Left lung (tissue), 14 donors: ENCODE measurements at places on chromosomes 13 and 19. TPM values are rescaled to one million over a fixed set of nuclear protein-coding genes. Genes with fewer than 3 reads are reported as not detected.

GRCh38 chr13:97905517-97905916, 48.0 kb upstream of the IPO5 start:
- H3K36me3 ChIP-seq: no peaks in the 10 kb centered on the region
- no peak for DNase-seq
- H3K4me3 ChIP-seq: no peak overlapping the region
- H3K27me3 ChIP-seq: no peaks in the 10 kb centered on the region

DNA sequence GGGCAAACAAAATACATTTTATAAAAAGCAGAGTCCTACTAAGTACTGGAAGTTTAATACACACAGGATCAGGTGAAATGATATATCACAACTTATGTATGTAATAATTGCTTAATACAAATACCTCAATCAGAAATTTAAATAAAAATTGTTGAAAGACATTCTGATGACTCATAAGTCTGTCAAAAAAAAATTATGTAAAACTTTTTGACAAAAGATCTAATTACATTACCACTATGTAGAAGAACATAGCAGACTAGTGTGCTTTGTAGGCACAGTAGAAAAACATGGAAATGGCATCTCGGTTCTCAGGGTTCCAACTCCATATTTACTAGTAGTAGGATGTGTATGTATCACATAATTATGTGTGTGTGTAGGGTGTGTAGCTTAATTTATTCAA, 156.2 kb downstream of the DNAJC3 start:
- no peak for DNase-seq
- H3K27me3 ChIP-seq: no peaks in the 10 kb centered on the region
- H3K27ac ChIP-seq: no peak overlapping the region
- H3K36me3 ChIP-seq: no peaks in the 10 kb centered on the region
- H3K4me1 ChIP-seq: peaks cover 4% of the 10 kb centered on the region

GRCh38 chr19:35307931-35308330, 16.0 kb downstream of the MAG start:
- no peaks in the 10 kb centered on the region for H3K27me3 ChIP-seq
- no peak for DNase-seq
- H3K4me3 ChIP-seq: no peak overlapping the region
- no peaks in the 10 kb centered on the region for H3K4me1 ChIP-seq

DNA sequence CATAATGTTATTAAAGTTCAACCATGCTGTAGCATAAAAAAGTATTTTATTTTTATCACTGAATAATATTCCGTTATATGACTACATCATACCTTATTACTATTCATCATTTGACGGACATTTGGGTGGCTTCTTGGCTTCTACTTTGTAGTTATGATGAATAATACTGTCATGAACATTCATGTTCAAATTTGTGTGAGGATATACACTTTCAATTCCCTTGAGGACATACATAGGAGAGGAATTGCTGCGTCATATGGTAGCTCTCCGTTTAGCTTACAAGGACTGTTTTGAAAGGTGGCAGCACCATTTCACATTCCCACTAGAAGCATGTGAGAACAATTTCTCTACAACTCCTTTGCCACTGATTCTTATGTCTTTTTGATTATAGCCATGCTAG, 910.8 kb upstream of the MIR17HG start:
- H3K27ac ChIP-seq: no peak overlapping the region
- H3K27me3 ChIP-seq: no peaks in the 10 kb centered on the region
- H3K4me1 ChIP-seq: no peaks in the 10 kb centered on the region
- DNase-seq: no peak
- H3K4me3 ChIP-seq: no peak overlapping the region

DNA sequence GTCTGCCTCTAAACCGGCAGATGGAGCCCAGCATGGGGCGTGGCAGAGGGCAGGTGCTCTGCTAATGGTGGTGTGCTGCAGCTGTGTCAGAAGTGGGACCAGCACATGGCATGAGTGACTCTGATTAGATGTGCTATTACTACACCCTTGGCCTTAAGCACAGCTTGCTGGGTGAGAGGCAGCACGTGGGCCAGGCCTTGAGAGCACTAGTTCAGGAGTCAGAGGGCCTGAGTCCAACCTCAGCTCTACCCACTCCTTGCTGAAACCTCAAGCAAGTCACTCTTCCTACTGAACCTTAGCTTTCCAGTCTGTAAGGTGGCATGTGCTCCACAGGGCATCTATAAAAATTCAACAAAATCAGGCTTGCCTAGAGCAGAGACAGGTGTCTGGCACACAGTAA, 22.7 kb downstream of the AKT2 start:
- H3K27ac ChIP-seq: no peak overlapping the region
- DNase-seq: no peak
- no peaks in the 10 kb centered on the region for H3K27me3 ChIP-seq
- no peak overlapping the region for H3K4me3 ChIP-seq
- no peaks in the 10 kb centered on the region for H3K4me1 ChIP-seq

GRCh38 chr13:43374621-43375020, 351.2 kb downstream of the DNAJC15 start:
- peaks cover 4% of the 10 kb centered on the region for H3K27me3 ChIP-seq
- H3K27ac ChIP-seq: no peak overlapping the region
- no peak for DNase-seq
- H3K36me3 ChIP-seq: no peaks in the 10 kb centered on the region
- H3K4me1 ChIP-seq: peaks cover 6% of the 10 kb centered on the region

- peaks cover 3% of the 10 kb centered on the region for H3K4me1 ChIP-seq
- H3K36me3 ChIP-seq: no peaks in the 10 kb centered on the region
- DNase-seq: no peak
- H3K4me3 ChIP-seq: no peak overlapping the region
- H3K27me3 ChIP-seq: no peaks in the 10 kb centered on the region
Measured at GRCh38 chr13:35990196-35990595, 141.0 kb downstream of the DCLK1 start.

DNA sequence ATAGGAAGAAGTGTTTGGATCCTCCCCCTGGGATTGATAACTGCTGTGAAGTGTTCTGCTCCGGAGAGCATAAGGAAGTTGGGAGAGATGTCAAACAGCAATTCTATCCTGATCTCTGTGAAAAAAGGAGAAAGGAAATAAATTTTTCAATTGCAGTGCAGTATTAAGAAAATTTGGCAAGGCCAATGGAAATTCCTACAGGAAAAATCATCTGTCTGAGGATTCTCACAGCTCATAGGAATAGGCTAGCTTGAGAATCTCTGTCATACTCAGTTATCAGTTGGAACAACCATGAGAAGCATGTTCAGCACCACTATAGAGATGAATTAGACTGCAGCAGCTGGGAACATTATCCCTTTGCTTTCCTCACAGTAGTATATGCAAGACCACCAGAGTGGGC, 1238.9 kb upstream of the MIR17HG start:
- DNase-seq: no peak
- H3K27ac ChIP-seq: no peak overlapping the region
- no peak overlapping the region for H3K4me3 ChIP-seq
- no peaks in the 10 kb centered on the region for H3K36me3 ChIP-seq
- H3K27me3 ChIP-seq: no peaks in the 10 kb centered on the region

DNA sequence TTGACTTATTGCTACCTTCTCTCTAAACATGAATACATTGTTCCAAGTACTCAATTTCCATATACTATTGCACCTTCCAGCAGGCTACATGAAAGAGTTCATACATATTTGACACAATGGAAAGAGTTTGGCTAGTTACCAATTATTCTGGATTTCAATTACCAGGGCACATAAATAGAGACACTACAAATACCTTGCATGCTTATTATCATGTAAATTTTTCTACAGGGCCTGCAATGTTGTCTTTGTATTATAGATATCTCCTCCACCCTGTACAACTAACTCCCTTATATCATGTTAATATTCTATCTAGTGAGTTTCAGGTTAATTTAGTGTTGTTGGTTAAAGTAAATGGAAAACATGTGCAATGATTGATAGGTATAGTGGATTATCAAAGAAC, 540.7 kb upstream of the SLITRK5 start:
- no peak overlapping the region for H3K27ac ChIP-seq
- no peak for DNase-seq
- H3K36me3 ChIP-seq: no peaks in the 10 kb centered on the region
- H3K4me1 ChIP-seq: no peaks in the 10 kb centered on the region

DNA sequence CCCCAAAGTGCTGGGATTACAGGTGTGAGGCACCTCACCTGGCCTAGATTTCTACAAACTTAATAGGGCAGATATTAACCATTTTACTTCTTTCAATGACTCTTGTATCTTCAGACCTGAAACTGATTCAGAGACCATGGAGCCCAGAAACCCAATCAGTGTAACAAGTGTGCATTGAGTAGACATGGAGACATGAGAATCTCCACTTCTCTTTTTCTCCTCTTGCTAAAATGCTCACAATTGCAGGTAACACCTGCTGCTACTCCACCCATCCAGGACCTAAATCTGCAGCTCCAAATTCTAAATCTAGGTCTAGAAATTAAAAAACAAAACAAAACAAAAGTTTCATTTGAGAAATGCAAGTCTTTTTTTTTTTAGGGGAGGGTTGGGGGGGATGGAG, 42.2 kb upstream of the ZNF681 start:
- H3K4me1 ChIP-seq: no peaks in the 10 kb centered on the region
- no peaks in the 10 kb centered on the region for H3K36me3 ChIP-seq
- H3K27ac ChIP-seq: no peak overlapping the region
- DNase-seq: no peak

DNA sequence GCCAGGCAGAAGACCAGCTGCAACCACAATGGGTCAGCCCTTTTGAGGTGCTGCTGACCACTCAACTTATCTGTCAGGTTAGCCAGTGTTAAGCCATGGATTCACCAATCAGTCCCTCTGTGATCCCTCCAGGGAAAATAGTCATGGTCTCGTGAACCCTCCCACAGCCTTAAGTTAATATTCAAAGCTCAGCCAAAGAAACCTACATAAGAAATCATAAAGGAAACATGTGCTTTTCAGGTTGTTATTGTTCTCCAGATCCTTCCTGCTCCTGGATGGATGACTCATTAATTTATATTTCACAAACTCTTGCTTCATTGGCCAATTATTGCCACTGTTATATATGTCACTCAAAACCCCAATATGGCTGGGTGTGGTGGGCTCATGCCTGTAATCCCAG, 161.9 kb downstream of the B3GLCT start:
- H3K27ac ChIP-seq: no peak overlapping the region
- no peak overlapping the region for H3K4me3 ChIP-seq
- no peaks in the 10 kb centered on the region for H3K27me3 ChIP-seq

DNA sequence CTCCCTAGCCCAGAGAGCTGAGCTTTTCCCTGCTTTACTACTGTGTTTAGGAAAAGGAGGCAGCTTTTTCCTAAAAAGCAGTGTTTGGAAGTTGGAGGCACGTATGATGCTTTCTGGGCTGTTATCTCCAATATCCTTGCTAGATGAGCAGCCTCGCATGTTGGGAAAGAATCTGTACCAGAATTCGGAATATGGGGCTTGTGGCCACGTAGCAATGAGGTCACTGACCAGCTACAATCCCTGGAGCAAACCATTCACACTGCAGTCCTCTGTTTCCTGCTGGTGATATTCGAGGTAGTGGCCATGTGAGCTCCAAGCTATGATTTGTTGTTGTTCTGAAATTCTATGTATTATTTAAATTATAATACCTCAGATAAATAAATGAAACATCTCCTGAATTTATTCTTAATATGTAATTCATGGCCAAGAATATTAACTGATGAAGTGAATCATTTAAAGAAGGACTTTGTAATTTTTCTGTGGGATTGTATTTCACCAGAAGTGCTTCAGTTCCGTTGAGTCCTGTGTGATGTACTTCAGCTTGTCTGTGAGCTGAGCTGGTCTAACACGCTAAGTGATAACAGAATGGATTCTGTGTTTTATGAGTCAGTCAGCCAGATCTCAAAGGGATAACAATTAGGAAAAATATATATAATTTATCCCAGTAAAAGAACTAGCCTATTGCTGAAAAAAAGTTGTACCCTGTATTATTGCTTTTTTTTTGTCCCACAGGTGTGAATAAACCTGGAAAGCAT, 319.5 kb downstream of the SHISA2 start:
- no peak overlapping the region for H3K27ac ChIP-seq
- no peak overlapping the region for H3K4me3 ChIP-seq
- H3K27me3 ChIP-seq: no peaks in the 10 kb centered on the region
- no peak for DNase-seq
- no peaks in the 10 kb centered on the region for H3K4me1 ChIP-seq

- no peaks in the 10 kb centered on the region for H3K4me1 ChIP-seq
- peak; percentile 36 for DNase-seq
- H3K36me3 ChIP-seq: no peaks in the 10 kb centered on the region
- peak overlapping the region; percentile 58 for H3K27ac ChIP-seq
- H3K4me3 ChIP-seq: no peak overlapping the region
Measured at GRCh38 chr13:75226733-75227435, 255.1 kb downstream of the TBC1D4 start.

DNA sequence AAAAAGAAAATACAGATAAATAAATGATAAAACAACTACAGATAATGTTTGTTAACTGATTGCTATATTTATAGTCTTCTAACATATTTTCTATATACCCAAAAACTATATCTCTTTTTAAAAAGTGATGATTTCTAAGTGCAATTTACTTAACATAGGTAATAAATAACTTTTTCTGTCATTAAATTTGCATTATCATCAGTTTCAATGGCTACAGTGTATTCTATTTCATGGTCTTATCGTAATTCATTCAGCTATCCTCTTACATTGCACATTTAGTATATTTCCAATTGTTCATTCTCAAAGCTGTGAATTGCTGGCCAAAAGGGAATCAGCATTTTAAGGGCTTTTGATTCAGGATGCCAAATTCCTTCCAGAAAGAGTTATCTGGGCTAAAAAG, 3.6 kb downstream of the ZNF180 start:
- no peak overlapping the region for H3K4me3 ChIP-seq
- no peaks in the 10 kb centered on the region for H3K27me3 ChIP-seq
- H3K27ac ChIP-seq: no peak overlapping the region
- no peak for DNase-seq

GRCh38 chr13:100129605-100130004, 40.7 kb downstream of the PCCA start:
- DNase-seq: no peak
- H3K27me3 ChIP-seq: no peaks in the 10 kb centered on the region
- peaks cover 13% of the 10 kb centered on the region for H3K4me1 ChIP-seq
- H3K4me3 ChIP-seq: no peak overlapping the region

- peak; percentile 56 for DNase-seq
- H3K4me1 ChIP-seq: peaks cover 19% of the 10 kb centered on the region
- peaks cover 14% of the 10 kb centered on the region for H3K36me3 ChIP-seq
- H3K4me3 ChIP-seq: no peak overlapping the region
- H3K27me3 ChIP-seq: no peaks in the 10 kb centered on the region
Measured at GRCh38 chr13:97366172-97366688, 67.7 kb upstream of the RAP2A start.

GRCh38 chr19:48752496-48753365, at the start of gene FUT1:
TSS of gene FUT1 (minus strand) at chr19:48752641. CDS start at chr19:48751281, 1,360 bp downstream.
- H3K27me3 ChIP-seq: peaks cover 21% of the 10 kb centered on the region
- DNase-seq: peak; percentile 89
- H3K36me3 ChIP-seq: no peaks in the 10 kb centered on the region
- peaks cover 13% of the 10 kb centered on the region for H3K4me1 ChIP-seq
- H3K27ac ChIP-seq: peak within 1 kb of the TSS; percentile 69
- peak within 1 kb of the TSS; percentile 48 for H3K4me3 ChIP-seq

- H3K36me3 ChIP-seq: no peaks in the 10 kb centered on the region
- H3K27ac ChIP-seq: no peak overlapping the region
- no peak for DNase-seq
- H3K4me3 ChIP-seq: no peak overlapping the region
- H3K4me1 ChIP-seq: no peaks in the 10 kb centered on the region
Measured at GRCh38 chr13:101398191-101398590, 18.1 kb downstream of the NALCN start.

Gene ZNF578
- 2.3 TPM for total RNA-seq

Gene TPTE2
- 0.16 TPM for total RNA-seq

Gene NTF4
- total RNA-seq: 6.2 TPM

Gene NKPD1
- total RNA-seq: not detected

Gene TUBB4A
- total RNA-seq: 0.65 TPM

Gene BAX
- total RNA-seq: 130 TPM

Gene SPATA13
- 18.6 TPM for total RNA-seq

Gene SHC2
- total RNA-seq: 34.5 TPM

Gene FGF22
- total RNA-seq: 0.21 TPM

Gene VAV1
- 51.3 TPM for total RNA-seq

Gene BCL2L12
- 22.2 TPM for total RNA-seq

Gene FLT3LG
- total RNA-seq: 10.1 TPM

Gene ZNF536
- total RNA-seq: 0.89 TPM
